ENCODE measurements at places on chromosomes 1 and 21.

DNA sequence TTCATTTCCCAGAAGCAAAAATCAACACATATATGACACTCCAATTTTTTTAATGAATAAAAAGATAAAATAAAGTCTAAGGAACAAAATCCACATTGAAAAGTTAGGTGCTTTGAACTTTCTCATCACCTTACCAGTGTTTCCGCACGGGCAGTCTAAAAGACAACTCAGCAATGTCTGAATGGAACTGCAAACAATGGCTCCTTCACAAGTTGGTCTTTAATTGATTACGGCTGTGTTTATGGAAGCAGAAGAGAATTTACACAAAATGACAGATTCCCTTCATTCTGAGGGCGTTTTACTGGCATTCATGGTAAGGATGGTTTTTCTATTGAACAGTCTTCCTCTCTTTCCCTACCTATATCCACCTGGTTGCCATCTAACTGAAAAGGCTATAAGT is 65.0 kb upstream of the RNPC3 start:
- no peak for DNase-seq

DNA sequence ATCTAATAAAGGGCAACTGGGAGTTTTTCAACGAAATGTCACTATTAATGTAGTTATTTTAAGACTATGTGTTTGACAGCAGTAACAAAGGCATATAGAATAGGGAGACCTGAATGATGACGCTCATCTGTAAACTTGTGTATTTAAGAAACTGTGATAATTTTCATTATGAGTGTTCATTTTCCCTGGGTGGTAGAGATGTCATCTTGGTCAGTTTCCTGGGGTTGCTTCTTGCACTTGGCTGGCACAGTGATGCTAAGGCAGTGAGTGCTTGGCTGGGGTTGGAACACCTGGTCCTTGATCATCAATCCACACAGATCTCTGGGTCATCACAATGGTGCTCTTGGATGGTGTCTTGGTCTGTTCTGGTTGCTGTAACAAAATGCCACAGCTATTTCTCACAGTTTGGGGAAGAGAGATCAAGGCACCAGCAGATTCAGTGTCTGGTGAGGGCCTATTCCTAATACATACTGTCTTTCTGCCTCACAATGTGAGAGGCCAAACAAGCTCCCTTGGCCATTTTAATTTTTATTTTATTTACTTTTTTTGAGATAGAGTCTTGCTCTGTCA is 7.9 kb upstream of the SMYD2 start:
- no peak for DNase-seq

GRCh38 chr21:27062443-27062842 is 95.6 kb upstream of the ADAMTS5 start:
- DNase-seq, result no peak

GRCh38 chr1:210384625-210385024 is 55.9 kb downstream of the HHAT start:
- no peak for DNase-seq

- DNase-seq, result no peak
Observed at GRCh38 chr1:51960262-51960661, 30.2 kb downstream of the RAB3B start.

DNA sequence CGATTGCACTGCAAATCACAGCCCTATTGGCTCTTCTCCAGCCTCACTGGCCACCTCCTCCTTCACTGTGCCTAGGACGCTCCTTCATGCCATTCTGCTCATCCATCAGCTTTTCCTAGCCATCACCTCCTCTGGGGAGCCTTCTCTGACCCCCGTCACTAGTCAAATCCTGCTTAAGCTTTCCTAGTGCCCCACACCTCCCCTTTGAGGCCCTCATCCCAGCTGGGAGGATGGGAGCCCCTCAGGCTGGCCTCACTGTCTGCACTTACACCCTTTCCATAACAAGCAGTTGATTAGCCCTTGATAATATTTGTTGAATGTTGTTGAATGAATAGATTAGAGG is 50.7 kb downstream of the KLHDC7A start:
- DNase-seq, result no peak

- DNase-seq, result no peak
Observed at GRCh38 chr1:1666526-1666925, 7.7 kb upstream of the CDK11B start.

GRCh38 chr1:72524021-72524420 is 241.7 kb upstream of the NEGR1 start:
- DNase-seq, result no peak

DNA sequence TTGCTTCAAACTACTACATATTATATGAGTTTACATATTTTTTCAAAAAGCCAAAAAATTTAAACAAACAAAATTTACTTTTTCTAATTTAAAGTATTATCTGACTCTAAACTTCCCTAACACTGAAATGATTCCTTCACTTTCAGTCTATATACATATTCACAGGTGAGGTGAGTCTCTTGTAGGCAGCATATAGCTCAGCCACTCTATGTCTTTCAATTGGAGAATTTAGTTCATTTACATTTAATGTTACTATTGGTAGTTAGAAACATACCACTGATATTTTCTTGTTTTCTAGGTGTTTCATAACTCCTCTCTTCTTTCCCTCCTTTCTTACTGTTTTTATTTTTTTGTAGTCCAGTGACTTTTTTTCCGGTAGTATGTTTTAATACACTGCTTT is 387.1 kb downstream of the MRPL39 start:
- DNase-seq, result no peak

DNA sequence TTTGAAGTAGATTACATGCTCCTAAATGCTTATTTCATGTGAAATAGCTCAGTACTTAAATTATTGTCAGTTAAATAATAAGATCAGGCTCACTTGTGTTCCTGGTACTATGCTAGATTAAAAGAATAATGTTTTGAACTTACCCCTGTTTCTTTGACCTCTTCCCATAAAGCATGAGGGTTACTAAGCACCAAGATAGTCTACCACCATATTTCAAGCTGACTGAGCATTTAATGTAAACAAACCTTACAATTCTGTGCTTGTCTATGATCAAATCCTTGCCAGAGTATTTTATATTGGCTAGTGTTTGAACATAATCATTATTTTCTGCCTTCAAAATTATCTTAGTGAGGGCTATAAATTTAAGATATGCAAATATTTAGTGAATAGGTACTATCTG is 98.1 kb downstream of the LHX9 start:
- DNase-seq, result no peak

DNA sequence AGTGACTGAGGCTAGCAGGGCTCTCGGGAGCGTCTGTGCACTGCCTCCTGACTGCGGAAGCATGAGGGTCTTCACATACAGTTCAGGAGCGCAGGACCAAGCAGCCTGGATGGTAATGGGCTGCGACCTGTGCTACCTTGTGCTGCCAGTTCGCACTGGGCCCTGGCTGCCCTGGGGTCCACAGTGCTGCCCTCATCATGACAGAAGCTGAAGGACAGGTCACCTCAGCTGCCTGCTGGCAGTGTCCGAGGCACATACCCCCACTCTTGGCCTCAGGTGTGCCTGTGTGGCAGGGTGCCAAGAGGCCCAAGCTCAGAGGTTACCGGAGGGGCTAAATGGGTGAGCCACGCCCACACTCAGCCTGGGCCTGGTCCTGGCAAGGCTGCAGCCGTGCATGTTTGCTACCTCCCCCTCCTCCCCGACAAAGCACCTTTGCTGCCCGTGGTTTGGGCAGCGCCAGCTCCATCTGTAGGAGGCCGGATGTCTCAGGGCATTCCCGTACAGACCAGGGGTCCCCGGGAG is 4.4 kb downstream of the JMJD4 start:
- no peak for DNase-seq

GRCh38 chr1:152986578-152986977 is 2.7 kb downstream of the SPRR1A start:
- DNase-seq, result no peak

- no peak for DNase-seq
Observed at GRCh38 chr1:245901037-245901436, 606.0 kb downstream of the SMYD3 start.

DNA sequence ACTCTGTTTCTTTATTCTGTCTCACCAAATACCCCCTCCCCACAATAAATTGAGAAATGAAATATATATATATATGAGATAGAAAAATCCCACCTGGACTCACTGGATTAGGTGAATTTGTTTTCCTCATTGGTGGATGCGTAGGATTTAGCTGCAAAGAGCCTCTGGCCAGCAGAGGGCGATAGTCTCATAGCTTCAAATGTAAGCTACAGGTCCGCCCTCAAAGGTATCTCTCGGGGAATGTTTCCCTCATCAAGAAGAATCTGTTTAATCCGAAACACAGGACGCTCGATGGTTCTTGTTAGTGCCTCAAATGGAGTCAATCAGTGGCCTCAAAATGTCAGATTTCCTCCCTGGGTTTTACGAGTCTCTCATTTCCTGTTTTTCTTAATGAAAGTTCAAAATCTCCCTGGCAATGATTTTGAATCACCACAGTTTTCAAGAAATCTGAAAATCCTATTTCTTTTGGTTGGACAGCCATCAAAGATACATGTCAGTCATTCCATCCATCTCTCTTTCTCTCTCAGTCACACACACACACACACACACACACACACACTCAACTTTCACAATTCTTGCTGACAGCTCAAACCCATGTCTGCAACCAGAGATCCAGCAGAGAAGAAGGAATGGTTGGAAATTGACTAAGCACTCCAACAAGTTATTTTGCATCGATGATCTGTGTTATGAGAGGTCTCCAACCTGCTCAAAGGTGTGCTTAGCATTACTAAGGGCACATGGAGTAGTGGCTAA is 13.9 kb upstream of the CAMK1G start:
- peak; percentile 87 for DNase-seq

DNA sequence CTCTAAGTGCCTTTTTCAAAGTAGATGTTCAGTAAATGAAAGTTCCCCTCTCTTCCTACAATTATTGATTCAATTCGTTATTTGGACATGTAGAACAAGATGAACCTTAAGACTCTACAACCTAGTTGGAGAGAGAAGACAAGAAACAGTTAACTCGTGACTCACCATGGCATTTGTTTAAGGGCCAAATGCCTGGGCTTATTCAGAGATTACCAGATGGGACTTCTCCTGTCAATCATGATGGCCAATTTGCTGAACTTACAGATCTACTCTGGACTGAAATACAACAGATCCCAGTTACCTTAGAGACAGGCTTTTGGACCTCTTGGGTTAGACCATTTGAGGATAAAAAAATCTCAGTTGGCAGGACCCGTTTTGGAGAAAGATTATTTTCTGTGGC is 93.5 kb downstream of the C1orf94 start:
- no peak for DNase-seq

- no peak for DNase-seq
Observed at GRCh38 chr1:230210326-230210980, 143.4 kb downstream of the GALNT2 start.

- no peak for DNase-seq
Observed at GRCh38 chr1:203492082-203492747, 1.7 kb upstream of the OPTC start.

DNA sequence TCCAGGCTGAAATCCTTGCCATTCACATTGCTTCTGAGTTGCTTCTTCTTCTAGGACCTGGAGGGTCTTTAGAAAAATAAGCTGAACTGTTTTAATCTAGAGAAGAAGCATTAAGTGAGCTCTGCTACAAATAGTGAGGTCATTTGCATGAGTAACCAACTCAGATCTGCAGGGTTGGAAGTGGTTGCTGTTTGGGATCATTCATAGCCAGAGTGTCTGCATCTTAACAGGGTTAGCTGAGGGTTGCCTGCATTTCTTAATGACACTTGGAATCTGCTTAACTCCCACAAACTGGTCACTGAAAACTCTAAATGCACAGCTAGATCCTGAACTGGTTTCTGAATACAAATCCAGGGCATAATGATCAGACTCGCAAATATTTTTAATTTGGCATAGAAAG is 9.9 kb downstream of the CNIH3 start:
- DNase-seq, result no peak

DNA sequence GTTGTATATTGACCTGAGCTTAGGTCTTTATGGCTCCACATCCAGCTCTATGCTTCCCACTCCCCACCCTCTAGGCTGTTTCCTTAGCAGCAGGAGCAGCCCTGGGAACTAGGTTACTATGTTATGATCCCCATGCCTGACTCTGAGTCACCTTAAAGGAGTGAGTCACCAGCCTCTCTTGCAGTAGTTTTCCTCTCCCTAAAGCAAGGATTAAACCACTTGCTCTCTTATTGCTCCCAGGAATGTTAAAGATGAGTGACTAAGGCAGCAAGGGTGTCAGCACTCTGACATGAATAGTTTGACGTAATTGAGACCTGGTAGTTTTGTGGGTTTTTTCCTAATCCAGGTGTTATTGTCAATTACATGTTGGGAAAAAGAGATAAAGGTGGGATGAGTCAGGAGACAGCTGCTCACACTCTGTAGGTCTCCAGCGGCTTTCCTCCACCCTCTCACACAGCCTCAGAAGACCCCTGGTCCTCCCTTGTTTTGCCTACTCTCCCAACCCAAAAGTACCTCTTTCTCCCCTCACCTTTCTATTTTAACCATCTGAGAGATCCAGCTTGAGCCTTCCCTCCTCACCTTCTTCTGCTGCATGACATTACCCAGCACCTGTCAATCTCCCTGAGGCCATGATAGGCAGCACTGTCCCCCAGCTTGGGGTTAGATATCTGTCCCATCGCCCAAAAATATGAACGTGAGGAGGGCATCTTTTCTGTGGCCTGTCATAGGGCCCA is 369.1 kb upstream of the VAMP3 start:
- no peak for DNase-seq

- no peak for DNase-seq
Observed at GRCh38 chr1:234862944-234863515, 253.1 kb upstream of the IRF2BP2 start.

All from activated CD4-positive, alpha-beta T cell treated with anti-CD3 and anti-CD28 coated beads for 48 hours (primary cell).